IMR-90 (cell line): ENCODE measurements at places on chromosomes 12 and 14. TPM values are rescaled to one million over a fixed set of nuclear protein-coding genes. Genes with fewer than 3 reads are reported as not detected.
A peak's percentile ranks its signal among the peaks of the same experiment; 100 is the strongest.

DNA sequence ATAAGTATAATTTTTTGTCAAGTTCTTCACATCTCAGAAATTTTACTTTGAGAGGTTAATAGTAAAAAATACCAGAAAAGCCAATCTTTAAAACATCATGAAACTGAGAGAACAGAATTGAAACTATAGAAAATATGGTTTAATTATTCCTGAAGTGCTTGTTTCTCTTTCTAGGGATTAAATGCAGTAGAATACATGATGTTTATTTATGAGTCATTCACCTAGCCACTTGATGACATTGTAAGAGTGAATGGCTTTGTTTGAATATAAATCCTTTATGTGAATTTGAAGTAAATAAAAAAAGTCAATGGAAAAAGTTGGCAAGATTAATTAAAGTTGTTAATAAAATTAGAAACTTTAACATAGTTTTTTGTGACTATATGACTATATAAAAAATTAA is 48.4 kb downstream of the KTN1 start:
- DNase-seq: peak; percentile 7

LPCAT3 gene
- 6.4 and 7.0 TPM in 2 replicates for total RNA-seq

GRCh38 chr14:94003397-94003796 is 6.3 kb downstream of the CCDC197 start:
- no peak for DNase-seq

DNA sequence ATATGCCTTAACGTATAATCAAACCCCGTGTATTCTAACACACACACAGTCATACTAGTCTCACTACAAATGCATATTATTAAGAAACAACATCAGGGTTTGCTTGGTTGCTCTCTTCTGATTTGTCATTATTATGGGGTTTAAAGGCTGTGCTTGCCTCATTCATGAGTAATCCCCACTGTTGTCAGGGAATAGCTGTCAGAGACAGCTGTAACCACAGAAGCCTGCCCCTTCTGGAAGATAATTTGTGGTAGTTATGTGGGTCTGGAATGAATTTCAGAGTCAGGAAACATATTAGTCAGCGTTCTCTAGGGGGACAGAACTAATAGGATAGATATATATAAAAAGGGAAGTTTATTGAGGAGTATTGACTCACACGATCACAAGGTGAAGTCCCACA is 456.9 kb upstream of the TMEM132C start:
- DNase-seq: no peak

LMO3 gene
- 0.54 and 1.7 TPM in 2 replicates for total RNA-seq

DNA sequence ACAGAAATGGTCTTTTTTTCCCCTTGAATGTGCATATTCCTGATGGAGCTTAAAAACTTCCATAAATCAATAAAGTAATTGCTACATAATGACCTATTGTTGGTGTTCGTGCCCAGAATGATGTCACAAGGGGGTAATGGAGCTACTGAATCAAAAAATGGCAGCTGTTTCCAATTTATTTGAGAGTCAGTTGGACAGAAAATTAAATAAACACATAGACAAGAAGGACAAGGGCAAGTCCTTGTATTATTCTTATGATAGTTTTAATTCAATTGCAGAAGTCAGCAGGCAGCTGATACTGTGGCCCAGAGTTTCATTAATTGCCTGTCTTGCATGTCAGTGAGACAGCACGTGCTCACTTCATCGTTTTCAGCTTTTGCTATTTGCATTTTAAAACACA is 473.5 kb downstream of the ETNK1 start:
- DNase-seq: no peak

DDX24 gene
- 152 and 155 TPM in 2 replicates for total RNA-seq

DNA sequence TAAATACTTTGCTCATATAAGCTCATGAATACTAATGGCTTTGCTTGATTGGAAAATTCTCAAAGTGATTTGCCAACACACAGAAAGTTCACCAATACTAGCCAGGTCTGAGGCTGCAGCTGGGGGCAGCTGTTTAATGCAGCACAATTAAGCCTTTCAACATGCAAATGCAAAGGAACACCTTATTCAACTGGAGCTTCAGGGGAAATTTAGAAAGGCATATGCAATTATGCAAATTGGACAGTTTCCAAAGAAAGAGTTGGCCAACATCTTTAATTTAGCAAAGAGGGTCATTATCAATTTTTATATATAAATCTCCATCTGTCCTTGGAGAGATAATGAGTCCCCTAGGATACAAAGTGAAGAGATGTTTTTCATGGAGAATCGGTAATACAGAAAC is 40.2 kb upstream of the OTOGL start:
- DNase-seq: no peak

GRCh38 chr14:32319368-32320049 is 9.6 kb upstream of the AKAP6 start:
- DNase-seq: no peak

GRCh38 chr12:122389677-122390076 is 32.8 kb downstream of the CLIP1 start:
- no peak for DNase-seq

GRCh38 chr12:78096909-78097597 is 266.4 kb downstream of the NAV3 start:
- DNase-seq: peak; percentile 69

MLXIP gene
- 2.7 and 3.1 TPM in 2 replicates for total RNA-seq

DNA sequence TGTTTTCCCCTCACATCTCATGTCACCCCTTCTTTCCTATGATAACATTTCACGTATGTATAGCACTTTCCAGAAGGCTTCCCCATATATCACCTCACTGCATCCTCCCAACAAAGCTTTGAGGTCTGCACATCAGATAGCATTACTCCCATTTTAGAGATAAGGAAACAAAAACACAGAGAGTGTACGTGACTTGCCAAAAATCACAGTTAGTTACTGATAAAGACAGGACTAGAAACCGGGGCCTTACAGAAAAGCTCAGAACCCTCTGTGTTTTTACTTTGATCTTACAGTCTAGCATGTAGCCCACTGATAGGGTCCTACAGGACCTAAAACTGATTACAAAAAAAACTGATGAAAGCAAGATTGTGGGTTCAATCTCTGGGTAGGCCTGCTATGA is 202.9 kb upstream of the CDKN3 start:
- no peak for DNase-seq

- DNase-seq: no peak
Observed at GRCh38 chr14:59900556-59900955, 19.4 kb upstream of the LRRC9 start.

RIMBP2 gene
- total RNA-seq: not detected in 2 replicates

- no peak for DNase-seq
Observed at GRCh38 chr12:50442178-50442908, 41.7 kb downstream of the LARP4 start.

GRCh38 chr12:99758997-99759396 is 111.4 kb downstream of the GARIN6 start:
- DNase-seq: no peak
